ENCODE measurements at places on chromosomes 16 and 17.
A peak's percentile ranks its signal among the peaks of the same experiment; 100 is the strongest.

- DNase-seq, result peak; percentile 3
These were observed 15.2 kb downstream of the PHLPP2 start for GRCh38 chr16:71709229-71709781.

DNA sequence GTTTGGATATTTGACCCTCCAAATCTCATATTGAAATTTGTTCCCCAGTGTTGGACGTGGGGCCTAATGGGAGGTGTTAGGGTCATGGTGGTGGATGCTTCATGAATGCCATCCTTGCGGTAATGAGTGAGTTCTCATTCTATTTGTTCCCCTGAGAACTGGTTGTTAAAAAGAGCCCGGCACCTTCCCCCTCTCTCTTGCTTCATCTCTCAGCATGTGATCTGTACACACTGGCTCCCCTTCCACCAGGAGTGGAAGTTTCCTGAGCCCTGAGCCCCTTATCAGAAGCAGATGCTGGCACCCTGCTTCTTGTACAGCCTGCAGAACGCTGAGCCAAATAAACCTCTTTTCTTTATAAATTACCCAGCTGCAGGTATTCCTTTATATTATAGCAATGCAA, 25.6 kb downstream of the PIK3R6 start:
- DNase-seq, result no peak

DNA sequence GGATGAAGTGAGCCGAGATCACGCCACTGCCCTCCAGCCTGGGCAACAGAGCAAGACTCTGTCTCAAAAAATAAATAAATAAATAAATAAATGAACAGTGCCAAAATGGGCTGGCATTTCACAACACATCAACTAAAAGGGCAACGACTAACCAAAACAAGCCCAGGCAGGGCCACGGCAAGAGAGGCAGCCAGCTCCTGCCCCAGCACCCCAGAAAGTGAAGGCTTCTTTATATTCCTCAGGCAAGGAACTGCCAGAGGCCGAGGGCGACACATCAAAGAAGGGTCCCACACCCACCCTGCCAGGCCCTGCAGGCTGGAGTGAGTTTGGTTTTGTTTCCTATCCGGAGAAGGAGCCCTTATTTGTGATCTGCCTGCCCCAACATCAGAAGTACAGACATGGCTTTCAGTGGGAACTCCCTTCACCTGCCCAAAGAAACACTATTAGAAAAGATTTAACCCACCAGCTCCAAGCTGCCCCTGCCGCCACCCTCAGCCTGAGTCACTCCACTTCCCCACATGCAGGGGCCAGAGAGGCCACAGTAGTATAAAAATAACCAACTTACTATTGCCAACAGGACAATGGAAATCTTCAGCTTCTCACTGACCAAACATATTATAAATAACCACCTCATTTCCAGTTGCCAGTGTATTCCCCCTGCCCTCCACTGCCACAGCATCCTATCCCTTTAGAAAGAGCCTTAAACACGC, 8.0 kb downstream of the FBXO31 start:
- no peak for DNase-seq

DNA sequence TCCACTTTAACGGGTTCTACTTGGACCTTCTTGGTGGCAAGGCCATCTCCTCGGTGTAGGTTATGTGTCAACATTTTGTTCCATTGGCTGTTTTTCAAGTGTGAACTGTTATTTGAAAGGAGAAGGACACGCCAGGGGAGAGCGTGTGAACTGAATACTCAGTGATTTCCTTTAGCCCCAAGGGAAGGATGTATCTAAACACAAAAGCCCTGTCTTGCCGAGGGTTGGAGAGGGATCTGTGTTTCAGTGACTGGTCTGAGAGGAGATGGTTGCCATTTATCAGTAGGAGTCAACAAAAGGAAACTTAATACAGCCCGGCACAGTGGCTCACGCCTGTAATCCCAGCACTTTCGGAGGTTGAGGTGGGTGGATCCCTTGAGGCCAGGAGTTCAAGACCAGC, 50.0 kb downstream of the USP10 start:
- no peak for DNase-seq

GRCh38 chr17:60318830-60319229, 73.1 kb downstream of the USP32 start:
- no peak for DNase-seq

DNA sequence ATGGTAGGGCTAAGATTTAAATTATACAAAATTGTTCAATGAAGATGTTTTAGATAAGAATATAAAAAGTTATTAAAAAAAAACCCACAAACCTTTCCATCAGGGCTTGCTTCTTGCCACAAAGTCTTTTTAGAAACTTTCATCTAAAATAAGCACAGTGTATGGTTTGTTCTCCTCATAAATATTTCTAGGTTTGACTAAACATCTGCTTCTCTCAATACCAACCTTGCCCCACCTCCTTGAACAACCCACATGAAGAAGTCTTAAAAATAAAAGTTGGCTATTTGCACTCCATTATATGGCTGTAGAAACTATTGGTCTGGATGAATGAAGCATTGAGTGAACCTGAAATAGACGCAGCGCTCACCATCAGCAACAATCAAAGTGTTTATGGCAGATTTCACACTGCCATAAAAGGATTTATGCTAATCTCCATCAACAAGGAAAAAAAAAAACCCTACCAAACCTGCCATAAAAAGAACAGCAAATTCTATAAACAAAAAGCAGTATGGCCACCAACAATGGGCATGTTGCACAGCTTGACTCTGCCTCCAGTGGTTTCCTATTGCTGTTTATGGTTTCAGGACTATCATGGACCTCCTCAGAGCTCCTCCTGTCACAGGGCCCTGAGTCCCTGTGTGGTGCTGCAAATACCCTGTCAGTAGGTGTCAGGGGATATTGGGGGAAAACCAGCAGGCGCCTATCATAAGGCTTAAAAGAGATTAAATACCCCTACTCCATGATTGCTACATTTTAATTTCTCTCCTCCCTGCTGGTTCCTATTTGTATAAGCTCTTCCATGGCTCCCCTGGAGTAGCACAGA, 37.6 kb downstream of the SNX11 start:
- DNase-seq, result no peak

- DNase-seq, result no peak
These were observed 17.7 kb upstream of the MNT start for GRCh38 chr17:2418572-2418971.

DNA sequence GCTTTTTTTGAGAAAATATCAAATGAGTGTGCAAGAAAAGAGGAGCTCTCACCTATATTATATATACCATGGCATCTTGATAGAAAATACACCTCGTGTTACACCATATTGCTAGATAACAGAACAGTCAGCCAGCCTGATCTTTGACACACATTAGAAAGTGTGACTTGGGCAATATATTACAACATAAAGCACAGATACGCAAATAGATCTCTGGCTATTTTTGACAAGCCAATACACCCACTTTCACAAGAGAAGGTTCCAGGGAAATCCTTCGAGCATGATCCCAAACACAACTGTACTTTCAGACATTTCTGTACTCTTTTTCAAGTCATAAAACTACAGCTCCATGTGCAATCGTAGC, 9.4 kb downstream of the GGA2 start:
- DNase-seq, result no peak

DNA sequence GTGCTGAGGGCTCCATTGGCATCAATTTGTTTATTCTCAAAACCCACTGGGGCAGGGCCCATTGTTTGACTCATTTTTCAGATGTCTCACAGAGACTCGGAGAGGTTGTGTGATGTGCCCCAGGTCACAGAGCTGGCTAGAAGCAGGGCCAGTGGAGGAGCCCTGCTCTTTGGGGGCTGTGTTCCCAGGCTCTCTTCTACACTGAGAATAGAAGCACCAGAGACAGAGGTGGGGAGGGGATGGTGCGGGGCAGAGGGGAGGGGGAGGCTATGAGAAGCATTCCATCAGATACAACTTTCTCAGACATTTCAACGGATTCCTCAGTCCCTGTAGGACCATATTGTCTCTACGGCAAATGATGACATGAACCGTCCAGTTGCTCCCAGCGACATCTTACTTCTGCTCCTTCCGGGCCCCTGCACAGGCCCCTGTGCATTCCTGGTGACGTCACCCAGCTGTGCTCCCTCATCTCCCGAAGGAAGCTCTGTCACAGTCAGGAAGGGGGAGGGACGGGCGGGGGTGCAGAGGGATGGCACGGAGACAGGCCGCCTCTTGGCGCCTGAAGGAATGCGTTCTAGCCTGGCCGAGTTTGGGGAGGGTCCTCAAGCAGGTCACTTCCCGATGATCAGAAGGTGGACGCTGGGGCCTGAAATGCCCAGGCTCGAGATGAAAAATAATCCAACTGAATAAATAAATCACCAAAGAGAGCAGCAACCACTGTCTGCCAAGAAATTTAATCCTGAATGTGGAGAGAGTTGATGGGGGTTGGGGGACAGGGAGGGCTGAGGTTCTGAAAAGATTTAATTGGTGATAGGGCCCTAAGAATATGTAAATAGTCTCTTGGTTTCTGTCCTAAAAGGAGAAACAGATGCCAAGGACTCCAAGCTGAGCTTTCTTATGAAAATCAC, 114.1 kb downstream of the NOG start:
- no peak for DNase-seq

- peak; percentile 56 for DNase-seq
These were observed 178.7 kb downstream of the SEC14L1 start for GRCh38 chr17:77319211-77320043.

DNA sequence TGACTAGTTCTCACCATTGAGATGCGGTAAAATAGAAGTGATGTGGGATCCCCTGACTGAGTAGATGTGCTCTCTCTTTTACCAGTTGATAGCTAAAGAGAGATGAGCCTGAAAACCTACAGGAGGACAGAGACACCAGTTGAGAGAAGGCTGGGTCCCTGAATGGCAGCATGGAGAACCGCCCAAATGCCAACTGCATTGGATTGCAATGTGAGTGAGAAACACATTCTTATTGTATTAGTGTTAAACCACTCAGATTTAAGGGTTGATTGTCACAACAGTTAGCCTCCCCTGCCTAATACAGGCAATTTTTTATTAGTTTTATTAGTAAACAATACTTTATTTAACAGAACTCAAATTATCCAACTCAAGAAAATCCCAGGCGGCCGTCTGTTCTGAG, 61.2 kb downstream of the SPACA3 start:
- no peak for DNase-seq

DNA sequence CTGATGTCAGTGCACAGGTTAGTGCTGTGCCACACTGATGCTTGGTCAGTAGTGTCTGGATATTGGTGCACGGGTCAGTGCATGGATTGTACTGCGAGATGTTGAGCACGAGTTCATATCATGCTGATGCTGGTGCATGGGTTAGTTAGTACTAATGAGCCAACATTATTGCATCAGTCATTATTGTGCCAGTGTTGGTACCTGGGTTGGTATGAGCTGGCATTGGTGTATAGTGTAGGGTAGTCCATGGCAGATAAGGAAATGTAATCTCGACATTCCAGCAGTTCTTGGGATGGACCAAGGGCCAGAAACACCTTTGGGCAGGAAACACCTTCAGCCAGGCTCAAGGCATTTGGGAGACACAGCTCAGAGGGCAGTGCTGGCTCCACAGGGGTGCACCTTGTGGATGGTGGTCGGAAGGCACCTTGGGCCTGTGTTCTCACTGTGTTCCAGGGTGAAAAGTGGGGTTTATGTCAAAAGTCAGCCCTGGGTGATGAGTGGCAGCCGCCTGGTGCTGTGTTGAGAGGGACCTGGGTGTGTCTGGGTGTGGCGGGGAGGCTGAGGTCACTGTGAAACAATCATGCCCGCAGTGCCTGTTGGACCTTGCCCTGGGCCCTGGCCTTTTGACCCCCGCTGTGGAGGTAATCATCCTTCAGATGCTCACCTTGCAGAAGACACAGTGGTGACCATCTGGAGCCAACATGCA, 100.7 kb upstream of the ZNF469 start:
- no peak for DNase-seq

DNA sequence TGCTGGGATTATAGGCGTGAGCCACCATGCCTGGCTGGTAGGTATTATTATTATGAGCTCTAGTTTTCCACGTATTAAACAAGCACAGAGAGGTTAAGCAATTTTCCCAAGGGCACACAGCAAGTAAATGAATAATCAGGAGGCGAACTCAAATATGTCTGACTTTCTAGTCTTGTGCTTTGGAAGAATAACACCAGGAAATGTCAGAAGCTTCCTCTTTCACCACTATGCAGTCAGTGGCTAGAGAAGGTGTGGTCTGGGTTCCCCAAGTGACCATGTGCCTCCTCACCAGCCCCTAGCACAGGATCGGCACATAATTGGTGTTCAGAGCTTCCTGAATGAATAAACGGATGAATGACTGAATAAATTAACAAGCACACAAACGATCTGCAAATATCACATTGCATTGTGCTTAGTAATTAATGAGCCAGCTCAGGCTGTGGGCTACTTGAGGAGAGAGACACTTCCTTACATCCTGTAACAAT, 21.6 kb upstream of the SCNN1B start:
- DNase-seq, result no peak

GRCh38 chr16:26952411-26952810, 114.3 kb upstream of the C16orf82 start:
- no peak for DNase-seq

DNA sequence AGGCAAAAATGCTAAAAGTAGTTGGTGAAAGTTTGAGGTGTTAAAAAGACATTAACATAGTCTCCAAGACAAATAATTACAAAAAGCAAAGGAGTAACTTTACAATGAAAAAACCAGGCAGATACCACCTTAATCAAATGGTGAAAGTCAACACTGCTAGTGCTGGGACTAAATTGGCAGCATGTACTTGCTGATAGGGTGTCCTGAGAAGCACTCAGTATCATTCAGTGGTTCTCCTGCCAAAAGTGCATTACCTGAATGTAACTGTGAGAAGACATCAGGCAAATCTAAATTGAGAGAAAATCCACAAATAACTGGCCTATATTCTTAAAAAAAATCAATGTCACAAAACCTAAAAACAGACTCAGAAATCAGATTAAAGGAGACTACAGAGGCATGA, 8.0 kb downstream of the KIAA0753 start:
- DNase-seq, result no peak

GRCh38 chr16:48533931-48534330, 76.0 kb downstream of the N4BP1 start:
- no peak for DNase-seq

Measured in activated CD4-positive, alpha-beta T cell treated with anti-CD3 and anti-CD28 coated beads, Interleukin-2, Interleukin-4, amounts not matched to agents 100 ng/mL and 50 ng/mL, durations not matched to agents 16 hours and 8 hours (primary cell).